Keratinocyte (primary cell): ENCODE measurements at places on chromosomes 4 and X. TPM values are rescaled to one million over a fixed set of nuclear protein-coding genes. Genes with fewer than 3 reads are reported as not detected.

GRCh38 chrX:112967341-112967740 is 126.7 kb upstream of the AMOT start:
- DNase-seq = no peak

GRCh38 chr4:17057035-17057434 is 158.6 kb upstream of the LDB2 start:
- DNase-seq = no peak

DNA sequence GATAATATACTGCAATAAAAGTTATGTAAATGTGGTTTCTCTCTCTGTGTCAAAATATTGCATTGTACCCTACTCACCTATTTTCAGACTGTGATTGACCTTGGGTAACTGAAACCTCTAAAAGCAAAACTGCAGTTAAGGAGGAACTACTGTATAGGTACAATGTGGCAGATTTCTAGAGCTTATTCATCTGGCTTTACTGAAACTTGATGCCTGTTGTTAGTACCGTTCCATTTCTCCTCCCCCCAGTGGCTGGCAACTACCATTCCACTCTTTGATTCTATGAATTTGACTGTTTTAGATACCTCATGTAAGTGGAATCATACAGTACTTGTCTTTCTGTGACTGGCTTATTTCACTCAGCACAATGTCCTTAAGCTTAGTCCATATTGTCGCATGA is 61.9 kb downstream of the HOPX start:
- no peak for DNase-seq

- peak; percentile 9 for DNase-seq
Observed at GRCh38 chr4:138576684-138577083, 334.5 kb upstream of the SLC7A11 start.

GRCh38 chr4:17068891-17069290 is 170.4 kb upstream of the LDB2 start:
- DNase-seq = no peak

- DNase-seq = peak; percentile 17
Observed at GRCh38 chr4:186845137-186845842, 121.6 kb upstream of the FAT1 start.

GRCh38 chr4:22420291-22420690 is 95.6 kb downstream of the ADGRA3 start:
- no peak for DNase-seq

GRCh38 chrX:132591719-132592275 is 103.0 kb upstream of the MBNL3 start:
- no peak for DNase-seq

- DNase-seq = no peak
Observed at GRCh38 chr4:42396752-42397634, at the start of gene SHISA3. TSS of gene SHISA3 (plus strand) at chr4:42397488. CDS start at chr4:42398057, 569 bp downstream.

GRCh38 chrX:130688360-130688759 is 214.6 kb downstream of the ENOX2 start:
- DNase-seq = no peak

GRCh38 chr4:76449362-76449767 is 14.3 kb downstream of the SHROOM3 start:
- DNase-seq = no peak

- DNase-seq = no peak
Observed at GRCh38 chr4:46329118-46329976, 60.6 kb downstream of the GABRA2 start.

GRCh38 chr4:6290769-6291547 is 21.3 kb downstream of the WFS1 start:
- no peak for DNase-seq

DNA sequence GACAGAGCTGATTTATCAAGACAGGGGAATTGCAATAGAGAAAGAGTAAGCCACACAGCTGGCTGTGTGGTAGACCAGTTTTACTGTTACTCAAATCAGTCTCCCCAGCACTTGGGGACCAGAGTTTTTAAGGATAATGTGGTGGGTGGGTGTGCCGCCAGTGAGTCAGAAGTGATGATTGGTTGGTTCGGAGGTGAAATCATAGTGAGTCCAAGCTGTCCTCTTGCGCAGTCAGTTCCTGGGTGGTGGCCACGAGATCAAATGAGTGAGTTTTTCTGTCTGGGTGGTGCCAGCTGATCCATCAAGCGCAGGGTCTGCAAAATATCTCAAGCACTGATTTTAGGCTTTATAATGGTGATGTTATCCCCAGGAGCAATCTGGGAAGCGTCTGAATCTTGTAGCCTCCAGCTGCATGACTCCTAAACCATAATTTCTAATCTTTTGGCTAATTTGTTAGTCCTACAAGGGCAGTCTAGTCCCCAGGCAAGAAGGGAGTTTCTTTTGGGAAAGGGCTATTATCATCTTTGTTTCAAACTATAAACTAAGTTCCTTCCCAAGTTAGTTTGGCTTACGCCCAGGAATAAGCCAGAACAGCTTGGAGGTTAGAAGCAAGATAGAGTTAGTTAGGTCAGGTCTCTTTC is 44.0 kb upstream of the PPP1R2C start:
- DNase-seq = no peak

GRCh38 chr4:122584519-122584918 is 36.3 kb downstream of the IL21 start:
- DNase-seq = no peak

- peak; percentile 9 for DNase-seq
Observed at GRCh38 chr4:80446664-80447063, 111.1 kb downstream of the CFAP299 start.

DNA sequence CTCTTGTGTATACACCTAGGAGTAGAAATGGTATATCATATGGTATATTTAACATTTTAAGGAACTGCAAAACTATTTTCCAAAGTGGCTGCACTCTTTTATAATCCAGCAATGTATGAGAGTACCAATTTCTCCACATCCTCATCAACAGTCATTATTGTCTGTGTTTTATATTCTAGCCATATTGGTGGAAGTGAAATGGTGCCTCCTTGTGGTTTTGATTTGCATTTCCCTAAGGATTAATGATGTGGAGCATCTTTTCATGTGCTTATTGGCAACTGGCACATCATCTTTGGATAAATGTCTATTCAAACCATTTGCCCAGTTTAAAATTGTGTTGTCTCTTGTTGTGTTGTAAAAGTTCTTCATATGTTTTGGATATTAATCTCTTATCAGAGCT is 9.6 kb downstream of the BMP15 start:
- no peak for DNase-seq

DNA sequence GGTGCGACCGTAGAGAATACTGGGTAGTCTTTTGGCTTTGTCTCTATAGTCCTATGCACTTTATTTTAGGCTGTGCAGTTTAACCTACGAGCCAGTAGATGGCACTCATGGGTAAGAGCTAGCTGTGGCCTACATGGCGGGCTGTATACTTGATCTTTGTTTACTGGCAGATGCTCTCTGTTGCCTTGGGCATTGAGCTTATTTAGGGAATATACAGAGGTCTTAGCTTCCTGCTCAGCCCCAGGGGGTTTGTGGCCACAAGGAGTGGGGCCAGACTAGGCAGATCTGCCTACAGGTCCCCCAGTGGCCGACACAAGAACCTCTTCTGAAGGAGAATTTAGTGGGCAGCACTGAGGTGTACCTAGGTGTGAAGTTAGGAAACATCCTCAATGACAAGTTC is 227.6 kb upstream of the HDX start:
- no peak for DNase-seq

DNA sequence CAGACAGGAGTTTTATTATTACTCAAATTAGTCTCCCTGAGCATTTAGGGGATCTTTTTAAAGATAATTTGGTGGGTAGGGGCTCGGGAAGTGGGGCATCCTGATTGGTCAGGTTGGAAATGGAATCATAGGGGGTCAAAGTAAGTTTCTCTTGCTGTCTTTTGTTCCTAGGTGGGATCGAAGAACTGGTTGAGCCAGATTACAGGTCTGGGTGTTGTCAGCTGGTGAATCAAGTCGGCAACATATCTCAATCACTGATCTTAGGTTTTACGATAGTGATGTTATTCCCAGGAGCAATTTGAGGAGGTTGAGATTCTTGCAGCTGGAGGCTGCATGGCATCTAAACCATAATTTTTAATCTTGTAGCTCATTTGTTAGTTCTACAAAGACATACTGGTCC is 629.5 kb upstream of the AMOT start:
- DNase-seq = no peak

The VGLL1 gene
- polyA plus RNA-seq = 4.1 to 6.7 TPM (median 6.4 TPM) in 3 replicates

The AFP gene
- 1.3 to 2.8 TPM (median 1.8 TPM) in 3 replicates for polyA plus RNA-seq

The RRH gene
- polyA plus RNA-seq = 0.09 to 0.20 TPM (median 0.15 TPM) in 3 replicates

The CT55 gene
- not detected in 3 replicates for polyA plus RNA-seq

The TCEAL3 gene
- 16.3 to 29.3 TPM (median 28.1 TPM) in 3 replicates for polyA plus RNA-seq

The PJA1 gene
- 13.9 to 24.4 TPM (median 19.2 TPM) in 3 replicates for polyA plus RNA-seq

The MXRA5 gene
- polyA plus RNA-seq = 6.5 to 12.9 TPM (median 7.0 TPM) in 3 replicates

The SLC49A3 gene
- 0.04 to 0.09 TPM in 2 of 3 replicates, not detected in the other for polyA plus RNA-seq

The CCDC158 gene
- polyA plus RNA-seq = 0.01 TPM in 1 of 3 replicates, not detected in the others

The SSX1 gene
- not detected in 3 replicates for polyA plus RNA-seq

The HDAC6 gene
- polyA plus RNA-seq = 20.3 to 21.9 TPM (median 21.9 TPM) in 3 replicates

The GPR50 gene
- not detected in 3 replicates for polyA plus RNA-seq

The APBB2 gene
- 47.0 to 68.3 TPM (median 57.3 TPM) in 3 replicates for polyA plus RNA-seq
